B cell (primary cell): ENCODE measurements at places on chromosomes 4 and X. TPM values are rescaled to one million over a fixed set of nuclear protein-coding genes. Genes with fewer than 3 reads are reported as not detected.
A peak's percentile ranks its signal among the peaks of the same experiment; 100 is the strongest.

- no peak for DNase-seq
Measured at GRCh38 chrX:125205133-125205917, 114.3 kb upstream of the TEX13C start.

PAGE2B gene
- total RNA-seq = 0.67 TPM in 1 of 2 replicates, not detected in the other

DNA sequence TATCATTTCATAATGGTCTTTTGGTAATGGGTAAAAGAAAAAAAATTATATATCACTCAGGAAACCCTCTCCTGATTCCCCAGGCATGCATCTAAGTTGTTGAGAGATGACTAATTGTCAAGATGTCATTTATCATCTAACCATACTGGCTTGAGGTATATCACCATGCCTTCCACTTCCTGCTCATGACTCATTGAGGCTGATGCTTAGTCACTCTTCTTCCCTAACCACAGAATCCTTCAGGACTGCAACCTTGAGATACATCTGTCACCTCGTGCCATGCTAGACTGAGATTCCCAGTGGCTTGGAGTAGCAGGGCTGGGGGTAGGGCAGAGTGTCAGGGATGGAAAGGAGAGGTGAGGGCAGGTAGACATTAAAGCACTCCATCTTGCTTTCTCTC is 782.5 kb upstream of the INTU start:
- no peak for DNase-seq

NEUROG2 gene
- not detected in 2 replicates for total RNA-seq

- DNase-seq = peak; percentile 79
Measured at GRCh38 chr4:38306482-38307071, 346.4 kb downstream of the PTTG2 start.

RAB41 gene
- not detected in 2 replicates for total RNA-seq

DNA sequence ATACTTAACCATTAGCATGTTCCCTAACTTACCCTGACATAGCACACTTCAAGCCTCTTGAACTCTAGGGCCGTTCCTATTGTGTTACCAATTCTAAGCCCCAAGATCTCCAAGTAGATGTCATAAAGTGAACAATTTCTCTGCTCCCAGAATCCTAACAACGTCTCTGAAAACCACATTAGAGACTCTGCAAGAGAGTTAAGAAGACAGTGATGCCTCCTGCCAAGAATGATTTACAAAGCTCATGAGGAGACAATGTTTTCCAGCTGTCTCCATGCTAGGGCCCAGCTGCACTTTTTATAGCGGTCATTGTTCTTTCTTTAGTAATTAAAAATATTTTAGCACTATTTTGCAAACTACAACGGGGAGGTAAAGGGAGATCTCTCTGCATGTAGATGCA is 358.4 kb downstream of the PPP3CA start:
- DNase-seq = no peak

GRCh38 chr4:170234800-170235199 is 145.0 kb upstream of the AADAT start:
- peak; percentile 1 for DNase-seq

GRCh38 chr4:147991543-147992283 is 259.8 kb downstream of the ARHGAP10 start:
- no peak for DNase-seq

RAPGEF2 gene
- 42.9 and 45.8 TPM in 2 replicates for total RNA-seq

PABPC1L2A gene
- total RNA-seq = not detected in 2 replicates

DNA sequence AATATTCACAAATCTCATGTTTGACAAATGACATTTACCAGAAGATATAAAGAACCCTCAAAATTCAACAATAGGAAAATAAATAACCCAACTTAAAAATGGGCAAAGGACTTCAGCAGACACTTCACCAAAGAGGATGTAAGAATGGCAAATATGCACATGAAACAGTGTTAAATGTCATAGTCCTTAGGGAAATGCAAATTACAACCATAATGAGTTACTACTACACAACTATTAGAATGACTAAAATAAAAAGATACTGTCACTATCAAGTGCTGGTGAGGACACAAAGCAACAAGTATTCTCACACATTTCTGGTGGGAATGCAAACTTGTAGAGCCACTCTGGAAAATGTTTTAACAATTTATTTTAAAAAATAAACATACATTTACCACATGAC is 40.8 kb upstream of the NR0B1 start:
- DNase-seq = no peak

INTU gene
- total RNA-seq = not detected in 2 replicates

DNA sequence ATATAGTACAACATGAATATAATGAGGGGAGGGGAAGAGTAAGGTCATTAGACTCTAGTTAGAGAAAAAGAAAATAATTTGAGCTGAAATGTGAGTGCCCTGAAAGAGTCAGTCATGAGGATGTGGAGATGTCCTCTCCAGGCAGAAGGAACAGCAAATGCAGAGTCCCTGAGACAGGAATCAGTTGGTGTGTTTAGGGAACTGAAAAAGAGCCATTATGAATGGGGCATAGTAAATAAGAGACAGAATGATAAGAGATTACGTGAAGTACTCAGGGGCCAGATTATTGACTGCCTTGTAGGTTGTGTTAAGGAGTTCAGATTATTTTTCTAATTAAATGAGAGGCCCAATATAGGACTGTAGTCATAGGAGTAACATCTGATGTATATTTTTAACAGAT is 147.0 kb downstream of the PDLIM5 start:
- no peak for DNase-seq

DNA sequence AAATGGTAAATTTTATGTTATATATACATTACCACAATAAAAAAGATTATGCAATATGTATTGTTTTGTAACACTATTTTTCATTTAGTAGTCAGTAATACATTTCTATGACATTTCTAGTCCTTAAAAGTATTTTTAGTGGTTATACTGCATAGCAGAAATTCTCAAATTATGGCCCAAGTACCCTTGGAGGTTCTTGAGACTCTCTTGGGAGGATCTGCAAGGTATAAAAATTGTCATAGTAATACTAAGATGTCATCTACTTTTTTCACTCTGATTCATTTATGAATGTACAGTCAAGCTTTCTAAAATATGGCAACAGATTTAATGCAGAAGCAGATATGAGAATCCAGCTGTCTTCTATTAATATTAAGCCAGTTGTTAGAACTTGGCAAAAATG is 138.6 kb upstream of the NAP1L5 start:
- no peak for DNase-seq

GRCh38 chr4:67346654-67347053 is 198.6 kb downstream of the CENPC start:
- DNase-seq = no peak

DNA sequence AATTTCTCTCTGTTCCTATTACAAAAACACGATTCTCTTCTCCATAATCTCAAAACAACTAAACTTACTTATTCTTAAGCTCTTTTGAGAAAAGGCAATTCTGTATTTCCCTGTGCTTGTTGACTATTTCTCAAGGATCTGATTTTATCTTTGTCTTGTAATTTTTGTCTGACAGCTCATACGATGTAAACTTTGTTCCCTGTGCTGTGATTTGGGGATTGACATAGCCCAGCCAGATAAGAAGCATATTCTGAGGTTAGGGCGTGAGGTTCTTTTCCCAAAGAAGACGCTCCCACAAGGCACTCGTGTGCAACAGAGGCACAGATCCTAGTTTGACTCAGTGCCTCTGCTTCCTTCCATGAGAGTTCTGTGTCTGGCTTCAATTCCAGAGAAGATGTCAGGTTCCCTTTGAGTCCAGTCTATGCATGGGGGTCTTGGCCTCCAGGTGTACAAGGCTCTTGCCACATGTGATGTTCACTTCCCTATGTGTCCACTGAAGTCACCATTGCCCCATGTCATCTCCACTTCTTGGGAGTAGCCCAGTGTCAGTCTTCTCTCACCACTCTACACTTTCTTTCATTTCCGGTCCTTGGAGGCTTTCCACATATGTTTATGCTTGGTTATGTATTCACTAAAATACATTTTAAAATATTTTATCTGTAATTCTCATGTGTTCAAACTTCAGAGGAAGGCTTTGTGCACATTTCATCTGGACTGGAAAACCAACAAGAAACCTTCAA is 94.8 kb downstream of the MID1 start:
- no peak for DNase-seq

- DNase-seq = no peak
Measured at GRCh38 chr4:148052448-148052847, 320.6 kb downstream of the ARHGAP10 start.

PRRG1 gene
- not detected in 2 replicates for total RNA-seq

- no peak for DNase-seq
Measured at GRCh38 chr4:21728304-21728703, 220.3 kb downstream of the KCNIP4 start.

- DNase-seq = no peak
Measured at GRCh38 chr4:155681886-155682285, 15.2 kb downstream of the GUCY1A1 start.

DNA sequence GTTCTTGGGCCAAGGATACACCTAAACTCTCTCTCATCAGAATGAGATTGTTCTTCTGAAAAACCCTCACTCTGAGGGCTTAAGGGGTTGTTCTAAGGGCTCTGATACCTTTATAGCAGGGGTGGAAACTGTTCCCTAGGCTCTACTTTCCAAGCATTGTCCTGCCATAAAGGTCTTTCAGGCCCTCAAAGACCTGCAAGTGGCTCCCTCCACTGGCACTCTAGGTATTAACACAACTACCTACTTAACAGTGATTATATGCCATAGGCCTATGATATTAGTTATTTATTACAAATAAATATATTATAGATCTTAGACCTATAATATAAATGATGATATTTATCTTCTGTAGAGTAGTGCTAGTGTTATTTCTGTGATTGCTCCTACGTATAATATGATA is 473.7 kb upstream of the RPS6KA3 start:
- no peak for DNase-seq

DNA sequence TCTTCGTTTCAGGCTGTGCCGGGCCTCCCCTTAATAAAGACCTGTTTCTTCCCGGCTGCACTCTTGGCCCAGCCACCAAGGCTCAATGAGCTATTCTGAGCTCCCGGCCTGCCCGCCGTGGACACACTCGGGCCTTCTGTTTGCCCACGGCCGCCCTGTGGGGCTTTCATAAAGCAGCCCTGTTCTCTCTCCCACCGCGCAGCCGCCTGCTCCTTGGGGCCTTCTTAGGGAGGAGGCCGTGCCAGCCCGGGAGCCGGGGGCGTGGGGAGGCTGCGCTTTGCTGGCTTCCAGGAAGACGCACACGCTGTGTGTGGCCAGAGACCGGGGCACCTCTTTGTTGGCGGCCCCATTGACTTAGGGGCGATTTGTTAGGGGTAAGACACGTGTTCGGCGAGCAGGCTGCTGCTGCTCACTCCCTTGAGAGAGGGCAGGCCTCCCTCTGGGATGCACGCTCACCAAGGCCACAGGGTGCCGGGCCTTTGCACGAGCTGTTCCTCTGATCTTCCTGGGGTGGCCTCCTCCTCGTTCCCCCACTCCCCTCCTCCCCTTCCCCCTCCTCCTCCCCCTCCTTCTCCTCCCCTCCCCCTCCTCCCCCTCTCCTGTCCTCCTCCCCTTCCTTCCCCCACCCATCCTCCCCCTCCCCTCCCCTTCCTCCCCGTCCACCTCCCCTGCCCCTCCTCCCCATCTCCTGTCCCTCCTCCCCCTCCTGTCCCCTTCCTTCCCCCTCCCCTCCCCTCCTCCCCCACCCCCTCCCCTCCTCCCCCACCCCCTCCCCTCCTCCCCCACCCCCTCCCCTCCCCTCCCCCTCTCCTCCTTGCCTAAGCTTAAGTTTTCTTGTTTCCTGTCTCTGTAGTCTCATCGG is 11.3 kb downstream of the BLOC1S4 start:
- no peak for DNase-seq

GRCh38 chr4:100366213-100366612 is 151.6 kb downstream of the EMCN start:
- no peak for DNase-seq

DCAF4L1 gene
- 0.19 and 0.20 TPM in 2 replicates for total RNA-seq

GPR119 gene
- not detected in 2 replicates for total RNA-seq

GRCh38 chr4:100286636-100287035 is 96.4 kb upstream of the DDIT4L start:
- DNase-seq = no peak

DNA sequence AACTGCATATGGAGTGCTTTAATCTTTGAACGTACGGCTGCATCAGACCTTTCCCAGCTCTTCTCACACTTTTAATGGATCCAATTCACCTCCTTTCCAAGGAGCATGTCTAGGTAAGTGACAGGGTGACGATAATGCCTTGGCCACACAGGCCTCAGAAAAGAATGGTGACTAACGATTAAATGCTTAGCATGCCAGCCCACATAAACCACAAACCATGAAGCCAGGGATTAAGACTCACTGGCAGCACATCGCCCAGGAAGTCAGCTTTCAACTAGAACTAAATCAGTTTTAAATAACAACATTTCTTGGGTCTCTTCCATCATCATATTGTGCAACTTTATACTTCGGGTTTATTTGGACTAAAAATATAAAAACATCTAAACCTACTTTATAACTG is 28.7 kb downstream of the INPP4B start:
- DNase-seq = no peak

DNA sequence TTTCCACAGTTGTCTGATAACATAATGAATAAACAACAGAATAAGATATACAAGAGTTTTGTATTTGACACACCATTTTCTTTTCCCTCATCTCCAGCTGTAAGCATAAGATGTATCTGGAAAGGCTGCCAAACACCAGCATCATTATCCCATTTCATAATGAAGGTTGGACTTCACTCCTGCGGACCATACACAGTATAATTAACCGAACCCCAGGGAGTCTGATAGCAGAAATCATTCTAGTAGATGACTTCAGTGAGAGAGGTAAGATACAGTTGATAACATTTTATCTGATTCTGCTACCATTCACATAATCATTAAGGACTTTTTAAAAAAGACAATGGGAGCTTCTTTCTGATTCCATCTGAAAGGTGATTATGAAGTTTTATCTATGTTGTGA is 535.2 kb downstream of the GALNTL6 start:
- no peak for DNase-seq

DNA sequence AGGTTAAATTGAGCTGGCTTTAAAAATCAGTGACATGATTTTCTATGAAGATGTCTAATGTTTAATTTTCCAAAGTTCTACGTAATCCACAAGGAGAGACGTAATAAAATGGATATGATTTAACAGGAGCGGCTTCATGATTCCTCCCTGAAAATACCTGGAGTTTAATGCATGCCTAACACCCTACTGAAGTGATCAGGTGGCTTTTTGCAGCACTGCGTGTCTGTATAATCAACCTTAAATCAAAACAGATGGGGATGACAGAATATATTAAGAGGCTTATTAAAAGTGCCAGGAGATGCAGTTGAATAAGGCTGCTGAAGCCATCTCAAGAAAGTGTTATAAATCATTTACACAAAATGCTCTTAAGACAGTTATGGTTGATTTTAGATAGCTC is 112.4 kb upstream of the TLR3 start:
- DNase-seq = no peak

- DNase-seq = no peak
Measured at GRCh38 chr4:185708348-185708747, 103.6 kb downstream of the SORBS2 start.

- no peak for DNase-seq
Measured at GRCh38 chrX:22314211-22314610, 41.5 kb downstream of the CBLL2 start.

GRCh38 chr4:107669068-107669467 is 51.0 kb downstream of the PAPSS1 start:
- no peak for DNase-seq

CSAG1 gene
- total RNA-seq = not detected in 2 replicates
